ENCODE measurements at places on chromosomes 6 and 20. TPM values are rescaled to one million over a fixed set of nuclear protein-coding genes. Genes with fewer than 3 reads are reported as not detected.

PRKN gene
- 0.26 TPM for total RNA-seq

KCNG1 gene
- 116 TPM for total RNA-seq

PTK7 gene
- total RNA-seq = 143 TPM

DNA sequence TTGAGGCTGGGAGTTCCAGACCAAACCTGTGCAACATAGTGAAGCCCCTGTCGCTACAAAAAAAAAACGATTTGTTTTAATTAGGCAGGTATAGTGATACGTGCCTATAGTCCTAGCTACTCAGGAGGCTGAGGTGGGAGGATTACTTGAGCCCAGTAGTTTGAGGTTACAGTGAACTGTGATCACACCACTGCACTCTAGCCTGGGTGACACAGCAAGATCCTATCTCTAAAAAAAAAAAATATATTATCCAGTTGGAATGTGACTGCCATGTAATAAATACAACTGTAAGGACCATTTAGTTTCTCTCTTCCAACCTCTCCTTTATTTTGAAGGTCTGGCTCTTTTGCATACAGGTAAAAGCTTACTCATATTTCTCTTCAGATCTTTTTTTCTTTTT, 571.5 kb downstream of the UTRN start:
- DNase-seq = no peak

DNA sequence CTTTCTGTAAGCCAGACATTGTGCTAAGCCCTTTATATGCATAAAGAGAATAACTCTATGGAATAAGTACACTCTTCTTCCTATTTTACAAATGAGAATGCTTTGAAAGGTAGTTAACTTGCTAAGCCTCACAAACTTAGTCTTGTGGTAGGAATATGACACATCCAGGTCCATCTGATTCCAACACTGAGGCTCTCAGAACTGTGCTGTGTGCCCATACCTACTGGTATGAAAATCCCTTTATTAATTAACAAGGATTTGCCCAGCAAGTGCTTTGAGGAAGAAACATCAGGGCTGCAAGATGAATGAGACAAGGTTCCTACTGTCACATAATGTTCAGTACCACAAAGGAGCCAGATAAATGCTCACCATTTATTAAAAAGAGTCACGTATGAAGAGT, 122.6 kb downstream of the TNFRSF21 start:
- no peak for DNase-seq

TSPO2 gene
- total RNA-seq = not detected

E2F3 gene
- 12.5 TPM for total RNA-seq

PRPH2 gene
- total RNA-seq = 1.2 TPM

DNA sequence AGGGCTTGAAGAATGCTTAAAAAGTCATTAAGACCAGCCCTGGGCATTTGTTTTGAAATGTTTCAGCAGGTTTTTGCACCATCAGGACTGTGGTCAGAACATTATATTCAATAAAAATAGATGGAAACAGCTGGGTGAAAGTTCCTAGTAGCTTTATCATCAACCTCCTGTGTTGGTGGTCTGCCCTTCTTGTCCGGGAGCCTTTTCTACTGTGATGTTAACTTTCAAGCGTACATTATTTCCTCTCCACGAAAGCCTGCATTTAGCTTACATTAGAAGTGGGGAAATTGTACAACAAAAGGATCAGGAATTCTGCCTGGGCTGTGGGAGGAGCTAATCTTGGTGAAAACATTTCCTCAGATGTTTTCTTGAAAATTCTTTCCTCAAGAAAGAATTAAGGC, 71.1 kb downstream of the LAMA4 start:
- no peak for DNase-seq

GRCh38 chr6:148771896-148772554, 25.2 kb downstream of the UST start:
- DNase-seq = no peak

DNA sequence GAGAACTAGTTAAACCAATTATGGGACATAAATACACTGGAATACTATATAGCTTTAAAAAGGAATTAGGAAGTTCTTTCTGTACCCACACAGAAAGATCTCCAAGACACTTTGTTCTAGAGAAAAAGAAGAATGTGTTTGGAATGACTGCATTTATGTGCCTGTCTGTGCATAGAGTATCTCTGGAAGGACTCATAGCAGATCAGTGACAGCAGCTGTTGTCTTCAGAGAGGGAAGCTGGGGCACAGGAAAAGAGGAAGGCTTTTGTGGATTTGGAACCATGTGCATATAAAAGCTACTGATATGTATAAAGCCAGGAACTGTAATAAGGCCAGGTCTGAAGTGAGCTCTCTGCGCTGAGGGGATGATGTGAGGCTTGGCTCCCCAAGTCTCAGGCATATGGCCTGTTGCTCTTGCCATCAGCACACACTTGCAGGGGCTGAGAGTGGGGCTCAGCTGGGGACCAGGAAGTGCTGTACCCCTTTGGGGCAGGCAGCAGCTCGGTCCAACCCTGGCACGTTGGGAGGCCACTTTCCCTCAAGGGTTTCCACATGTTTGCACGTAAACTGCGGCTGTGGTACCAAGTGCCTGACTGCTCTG, 31.8 kb upstream of the CCDC167 start:
- no peak for DNase-seq

DNA sequence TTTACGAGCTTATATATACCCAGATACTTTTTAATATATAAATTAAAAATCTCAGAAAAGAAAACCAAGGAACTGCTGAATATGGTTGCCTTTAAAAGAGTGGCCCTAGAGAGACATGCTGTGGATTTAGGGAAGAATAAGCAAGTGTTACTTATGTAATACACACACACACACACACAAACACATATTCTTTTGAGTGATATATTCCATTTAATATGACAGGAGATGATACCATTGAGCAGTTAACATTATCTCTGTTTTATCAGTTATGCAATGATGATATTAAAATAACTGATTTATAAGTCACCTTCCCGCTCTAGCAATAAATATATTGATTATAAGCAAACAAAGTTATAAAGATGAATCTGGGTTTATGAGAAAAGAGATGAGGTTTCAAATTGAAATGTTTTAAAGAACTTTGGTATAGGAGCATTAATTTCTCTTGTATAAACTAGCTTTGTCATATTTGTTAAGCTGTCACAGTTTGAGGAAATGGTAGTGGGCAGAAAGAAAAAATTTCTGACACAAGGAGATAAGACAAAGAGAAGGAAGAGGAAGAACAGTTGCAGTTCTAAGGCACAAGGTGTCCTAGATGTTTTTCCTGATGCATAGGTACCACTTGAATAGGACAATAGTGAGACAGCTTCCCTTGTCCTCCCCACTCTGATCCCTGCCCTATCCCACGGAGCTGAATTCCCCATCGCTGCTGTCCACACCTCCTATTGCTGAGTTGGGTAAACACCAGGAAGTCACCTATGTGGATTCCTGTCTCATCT, 26.4 kb downstream of the GPX5 start:
- DNase-seq = no peak

DNA sequence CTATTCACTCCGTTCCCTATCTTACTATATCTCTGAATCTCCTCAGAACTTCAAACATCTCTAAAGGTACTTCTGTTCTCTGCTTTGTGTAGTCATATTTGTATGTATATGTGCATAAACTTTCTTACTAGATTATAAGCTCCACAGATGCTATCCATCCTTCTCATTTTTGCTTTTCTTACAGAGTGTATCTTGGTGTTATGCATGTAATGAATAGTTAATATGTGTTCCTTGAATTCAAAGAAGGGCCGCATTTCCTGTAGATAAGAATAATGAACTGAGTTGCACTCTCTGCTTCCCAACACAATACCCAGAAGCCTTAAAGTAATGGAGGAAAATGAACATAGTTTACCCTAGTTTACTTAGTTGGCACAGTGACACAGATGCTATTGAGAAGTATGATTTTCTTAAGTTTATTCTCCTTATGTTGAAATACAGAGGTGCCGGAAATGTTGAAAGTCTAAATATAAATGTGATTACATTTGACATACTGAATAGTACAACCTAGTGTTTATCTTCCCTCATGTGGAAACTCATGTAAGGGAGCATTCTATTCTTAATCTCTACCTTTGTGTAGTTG, 6.0 kb downstream of the NUS1 start:
- DNase-seq = no peak

DNA sequence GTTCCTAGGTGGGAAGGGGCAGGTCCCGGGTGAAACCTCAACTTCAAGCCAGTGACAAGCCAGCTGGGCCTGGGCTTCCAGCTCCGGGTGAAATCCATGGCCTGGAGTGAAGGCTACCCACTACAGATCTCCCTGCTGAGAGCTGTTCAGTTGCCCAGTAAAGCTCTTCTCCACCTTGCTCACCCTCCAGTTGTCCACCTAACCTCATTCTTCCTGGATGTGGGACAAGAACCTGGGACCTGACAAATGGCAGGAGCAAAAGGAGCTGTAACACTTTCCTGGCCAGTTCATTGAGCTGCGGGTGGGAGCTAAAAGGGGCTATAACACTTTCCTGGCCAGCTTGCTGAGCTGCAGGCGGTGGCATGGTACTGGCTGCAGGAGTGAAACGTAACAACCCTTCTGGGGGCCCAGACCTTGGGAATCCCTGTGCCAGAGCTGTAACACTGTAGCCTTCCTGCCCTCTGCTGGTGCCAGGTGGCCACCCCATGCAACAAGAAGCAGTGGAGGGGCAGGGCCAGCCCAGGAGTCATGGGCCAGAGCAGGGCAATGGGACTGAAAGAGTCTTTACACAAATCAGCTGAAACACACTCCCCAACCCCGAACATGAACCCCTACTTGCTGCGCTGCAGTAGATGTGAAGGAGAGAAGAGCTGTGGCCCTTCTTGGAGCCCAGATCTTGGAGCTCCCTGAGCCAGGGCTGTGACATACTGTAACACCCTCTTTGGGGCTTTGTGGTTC, 3.6 kb upstream of the HINT3 start:
- peak; percentile 57 for DNase-seq

ADGRF1 gene
- not detected for total RNA-seq

- no peak for DNase-seq
These were observed 280.4 kb downstream of the PTPRK start for GRCh38 chr6:128240024-128240428.

GSTA1 gene
- 0.70 TPM for total RNA-seq

DNA sequence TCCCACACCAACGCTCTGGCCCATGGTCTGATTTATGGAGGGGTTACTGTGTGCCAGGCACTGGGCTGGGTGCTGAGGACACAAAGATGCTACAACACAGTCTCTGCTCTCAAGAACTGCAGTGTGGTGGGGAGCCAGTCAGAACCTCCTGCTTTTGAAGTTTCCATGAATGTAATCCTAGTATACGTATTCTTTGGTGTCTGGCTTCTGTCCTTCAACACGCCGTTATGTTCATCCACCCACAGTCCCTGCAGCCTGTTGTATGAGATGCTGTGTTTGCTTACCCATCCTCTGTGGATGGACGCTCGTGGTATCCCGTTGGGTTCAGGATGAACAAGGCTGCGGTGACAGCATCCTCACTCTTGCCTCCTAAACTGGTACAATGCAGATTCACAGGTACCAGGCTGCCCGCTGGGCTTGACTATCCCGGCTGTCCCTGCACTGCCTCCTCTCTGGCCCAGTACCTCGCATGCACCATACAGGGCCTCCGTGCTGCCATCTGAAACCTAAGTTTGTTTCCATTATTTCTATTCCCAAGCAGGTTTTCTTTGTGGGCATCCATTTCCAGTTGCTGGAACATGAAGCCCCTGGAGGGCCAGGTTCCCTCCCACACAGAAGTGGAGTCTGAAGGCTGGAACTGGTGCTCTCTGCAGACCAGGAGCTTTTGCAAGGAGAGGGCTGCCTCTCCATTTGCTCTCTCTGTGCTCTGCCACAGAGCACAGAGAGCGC, 364.5 kb downstream of the ZFAND3 start:
- peak; percentile 2 for DNase-seq

DNA sequence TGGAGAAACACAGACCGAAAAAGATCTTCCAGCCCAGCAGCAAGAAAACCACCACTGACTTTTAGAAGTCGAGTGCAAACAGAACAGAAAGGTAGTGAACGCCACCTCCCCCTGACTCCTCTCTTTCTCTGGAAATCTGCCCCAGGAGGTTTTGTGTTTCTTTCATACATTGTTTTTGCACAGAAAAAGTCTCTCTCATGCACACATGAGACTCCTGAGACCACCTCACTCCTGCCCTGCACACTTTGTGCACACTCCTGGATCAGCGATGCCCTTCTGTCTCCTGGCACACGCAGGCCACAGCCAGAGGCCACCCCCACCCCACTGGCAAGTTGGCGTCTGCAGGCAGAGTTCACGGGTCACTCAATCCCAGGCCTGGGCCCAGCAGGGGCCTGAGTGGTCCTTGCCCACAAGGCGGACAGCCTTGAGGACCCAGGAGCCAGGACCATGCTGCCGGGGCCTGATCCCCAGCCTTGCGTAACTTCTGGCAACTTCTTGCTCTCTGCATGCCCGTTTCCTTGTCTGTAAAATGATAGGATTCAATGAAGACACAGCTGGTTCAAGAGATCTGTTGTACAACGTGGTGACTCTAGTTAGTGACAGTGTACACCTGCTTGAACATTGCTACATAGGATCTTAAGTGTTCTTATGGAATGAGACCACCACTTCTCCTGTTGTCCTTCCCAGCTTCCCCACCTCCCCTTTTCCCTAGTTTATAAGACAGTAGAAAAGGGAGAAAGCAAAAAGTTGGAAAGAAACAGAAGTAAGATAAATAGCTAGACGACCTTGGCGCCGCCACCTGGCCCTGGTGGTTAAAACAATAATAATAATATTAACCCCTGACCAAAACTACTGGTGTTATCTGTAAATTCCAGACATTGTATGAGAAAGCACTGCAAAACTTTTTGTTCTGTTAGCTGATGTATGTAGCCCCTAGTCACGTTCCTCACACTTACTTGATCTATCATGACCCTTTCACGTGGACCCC, 30.2 kb upstream of the CST7 start:
- peak; percentile 39 for DNase-seq

- DNase-seq = peak; percentile 41
These were observed 25.9 kb upstream of the HACE1 start for GRCh38 chr6:104885518-104886043.

RNF144B gene
- 1.7 TPM for total RNA-seq

RNF39 gene
- 0.14 TPM for total RNA-seq

DNA sequence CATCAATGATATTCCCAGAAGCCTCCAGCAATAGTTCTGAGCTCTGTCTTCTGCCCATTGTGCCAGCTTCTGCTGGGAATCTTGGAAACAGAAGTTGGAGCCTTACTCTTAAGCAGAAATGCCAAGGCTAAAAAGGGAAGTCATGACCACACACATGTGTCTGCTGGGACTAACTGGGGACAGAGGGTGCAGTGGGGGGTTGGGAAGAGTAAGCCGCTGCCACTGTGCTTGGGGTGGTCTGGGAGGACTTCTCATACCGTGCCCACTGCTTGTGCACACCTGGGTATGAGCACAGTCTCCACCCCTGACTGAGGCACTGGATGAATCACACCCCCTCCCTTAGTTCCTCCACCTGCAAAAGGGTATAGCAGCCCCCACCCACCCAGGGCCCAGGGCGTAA, 90.7 kb downstream of the CDC5L start:
- DNase-seq = no peak

- DNase-seq = no peak
These were observed 142.0 kb upstream of the GMDS start for GRCh38 chr6:2387445-2387844.
